ENCODE measurements at places on chromosomes 11 and 22.

DNA sequence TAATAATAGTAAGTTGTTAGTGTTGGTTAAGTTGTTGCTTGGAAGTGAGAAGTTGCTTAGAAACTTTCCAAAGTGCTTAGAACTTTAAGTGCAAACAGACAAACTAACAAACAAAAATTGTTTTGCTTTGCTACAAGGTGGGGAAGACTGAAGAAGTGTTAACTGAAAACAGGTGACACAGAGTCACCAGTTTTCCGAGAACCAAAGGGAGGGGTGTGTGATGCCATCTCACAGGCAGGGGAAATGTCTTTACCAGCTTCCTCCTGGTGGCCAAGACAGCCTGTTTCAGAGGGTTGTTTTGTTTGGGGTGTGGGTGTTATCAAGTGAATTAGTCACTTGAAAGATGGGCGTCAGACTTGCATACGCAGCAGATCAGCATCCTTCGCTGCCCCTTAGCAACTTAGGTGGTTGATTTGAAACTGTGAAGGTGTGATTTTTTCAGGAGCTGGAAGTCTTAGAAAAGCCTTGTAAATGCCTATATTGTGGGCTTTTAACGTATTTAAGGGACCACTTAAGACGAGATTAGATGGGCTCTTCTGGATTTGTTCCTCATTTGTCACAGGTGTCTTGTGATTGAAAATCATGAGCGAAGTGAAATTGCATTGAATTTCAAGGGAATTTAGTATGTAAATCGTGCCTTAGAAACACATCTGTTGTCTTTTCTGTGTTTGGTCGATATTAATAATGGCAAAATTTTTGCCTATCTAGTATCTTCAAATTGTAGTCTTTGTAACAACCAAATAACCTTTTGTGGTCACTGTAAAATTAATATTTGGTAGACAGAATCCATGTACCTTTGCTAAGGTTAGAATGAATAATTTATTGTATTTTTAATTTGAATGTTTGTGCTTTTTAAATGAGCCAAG, 2.7 kb downstream of the NEAT1 start:
- DNase-seq: no peak

GRCh38 chr11:116888024-116888423, 50.6 kb upstream of the APOA1 start:
- no peak for DNase-seq

GRCh38 chr22:45231293-45231692, 9.4 kb downstream of the KIAA0930 start:
- no peak for DNase-seq

DNA sequence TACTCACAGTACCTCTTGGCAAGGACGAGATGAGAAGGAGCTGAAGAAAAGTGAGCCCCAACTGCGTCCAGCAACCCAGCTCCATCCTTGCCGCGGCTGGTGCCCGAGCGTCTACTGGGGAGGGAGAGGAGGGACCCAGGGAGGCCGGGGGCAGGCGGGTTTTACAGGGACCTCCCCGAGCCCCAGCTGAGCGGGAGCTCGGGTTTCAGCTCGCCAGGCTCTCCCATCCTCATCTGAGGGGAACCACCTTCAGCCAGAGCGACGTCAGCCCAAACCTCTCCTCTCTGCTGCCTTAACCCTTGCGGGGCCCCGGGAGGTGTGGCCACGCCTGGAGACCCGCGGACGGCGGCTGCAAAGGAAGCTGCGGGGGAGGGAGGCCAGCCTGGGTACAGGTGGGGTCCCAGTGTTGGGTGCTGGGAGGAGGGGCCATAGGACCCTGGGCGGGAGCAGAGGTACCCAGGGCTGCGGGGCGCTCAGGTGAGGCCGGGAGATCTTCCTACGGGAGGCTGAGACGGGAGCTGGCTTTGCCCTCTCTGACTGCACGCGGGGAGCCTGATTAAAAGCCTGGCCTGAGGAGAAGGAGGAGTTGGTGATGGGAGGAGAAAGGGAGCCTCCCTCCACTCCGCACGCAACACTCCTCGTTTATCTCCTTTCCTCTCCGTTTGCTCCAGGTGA, at the start of gene PAMR1:
PAMR1 (minus strand) TSS at position 116 of the 675 bp plus-strand sequence; CDS start at position 85, 31 bp downstream.
- DNase-seq: no peak

DNA sequence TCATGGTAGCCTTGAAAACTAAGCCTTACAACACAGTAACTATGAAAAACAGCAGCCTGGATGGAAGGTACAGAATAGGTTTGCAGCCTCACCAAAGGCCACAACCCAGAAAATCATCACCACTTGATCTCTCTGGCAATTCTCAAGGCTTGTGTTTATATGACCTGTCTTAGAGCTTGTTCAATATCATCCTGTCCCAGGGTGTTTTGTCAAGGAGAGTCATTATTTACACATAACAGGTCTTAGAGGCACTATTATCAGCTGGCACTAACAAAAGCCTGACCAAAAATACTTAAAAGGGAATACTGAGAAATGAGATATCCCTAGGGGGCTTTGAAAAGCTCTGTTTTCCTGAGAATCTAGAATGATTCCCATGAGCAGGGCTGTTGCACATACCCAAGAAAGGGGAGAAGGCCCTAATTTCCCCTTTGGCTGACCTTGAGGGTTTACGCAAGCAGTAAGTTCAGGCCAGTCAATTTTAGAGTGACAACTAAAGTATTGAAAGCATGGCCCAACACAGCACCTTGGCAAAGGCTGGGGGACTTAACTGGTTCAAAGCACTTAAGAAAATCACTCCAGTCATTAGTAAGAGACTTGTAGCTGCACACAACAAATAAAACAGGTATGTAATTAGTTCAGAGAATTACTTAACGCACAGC, 7.9 kb downstream of the SC5D start:
- DNase-seq: no peak

DNA sequence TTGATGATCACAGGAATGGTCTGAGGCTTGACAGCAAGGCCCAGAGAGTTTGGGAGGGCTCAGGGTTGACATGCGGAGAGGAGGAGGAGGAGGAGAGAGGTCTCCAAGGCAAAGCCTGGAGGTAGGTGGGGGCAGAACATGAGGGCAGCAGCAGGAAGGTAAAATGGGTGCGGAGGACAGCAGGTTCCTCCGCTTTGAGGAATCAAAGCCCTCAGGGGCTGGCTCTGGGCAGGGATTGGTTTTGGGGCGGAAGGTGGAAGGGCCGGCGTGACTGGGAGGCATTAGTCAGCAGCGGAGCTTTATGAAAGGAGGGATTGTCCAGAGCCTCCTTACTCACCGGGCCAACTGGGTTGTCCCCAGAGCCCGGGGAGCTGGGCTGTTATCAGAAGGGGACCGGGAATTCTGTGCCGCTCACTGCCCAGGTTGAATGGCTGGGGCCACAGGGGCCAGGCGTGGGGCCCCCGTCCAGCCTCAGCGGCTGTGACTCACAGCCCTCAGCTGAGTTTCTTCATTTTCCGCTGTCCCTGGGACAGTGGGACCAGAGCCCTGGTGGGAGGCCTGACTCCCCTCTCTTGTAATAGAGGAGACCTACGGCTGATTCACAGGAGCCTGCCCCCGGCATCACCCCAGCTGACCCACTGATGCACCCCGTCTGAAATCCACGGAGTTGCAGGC, 36.2 kb downstream of the LIF start:
- no peak for DNase-seq

GRCh38 chr11:849951-850774, 7.5 kb downstream of the TSPAN4 start:
- DNase-seq: no peak
